ENCODE measurements at places on chromosomes 13 and 19.

- DNase-seq, result no peak
Observed at GRCh38 chr13:74336546-74336945, 202.3 kb upstream of the KLF12 start.

GRCh38 chr19:37691881-37692504 is 27.6 kb downstream of the ZNF607 start:
- peak; percentile 87 for DNase-seq

DNA sequence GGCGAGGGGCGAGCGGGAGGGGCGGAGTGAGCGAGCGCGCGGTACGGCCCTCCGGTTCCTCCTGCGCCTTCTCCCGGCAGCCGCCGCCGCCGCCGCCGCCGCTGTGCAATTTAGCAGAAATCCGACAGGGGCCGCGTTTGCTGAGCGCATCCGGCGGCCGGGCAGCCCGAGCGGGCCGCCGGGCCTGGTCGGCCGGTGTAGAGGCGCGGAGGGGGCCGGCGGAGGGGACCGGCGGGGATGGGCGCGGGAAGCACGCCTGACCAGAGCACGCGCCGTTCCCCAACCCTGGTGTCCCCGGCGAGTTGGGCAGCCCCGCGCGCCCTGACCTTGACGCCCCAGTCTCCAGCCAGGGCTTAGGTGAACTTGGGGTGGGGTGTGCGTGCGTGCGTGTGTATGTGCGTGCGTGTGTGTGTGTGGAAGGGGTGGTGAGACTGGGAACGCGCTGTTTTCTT is 144.5 kb upstream of the ZNF536 start:
- DNase-seq, result no peak

GRCh38 chr19:15300533-15301197 is 31.7 kb downstream of the BRD4 start:
- DNase-seq, result no peak

- no peak for DNase-seq
Observed at GRCh38 chr13:59274958-59275727, 888.6 kb downstream of the DIAPH3 start.

Measured in vagina (tissue), 2 donors.